ENCODE measurements at places on chromosomes 2 and 18. TPM values are rescaled to one million over a fixed set of nuclear protein-coding genes. Genes with fewer than 3 reads are reported as not detected.

DNA sequence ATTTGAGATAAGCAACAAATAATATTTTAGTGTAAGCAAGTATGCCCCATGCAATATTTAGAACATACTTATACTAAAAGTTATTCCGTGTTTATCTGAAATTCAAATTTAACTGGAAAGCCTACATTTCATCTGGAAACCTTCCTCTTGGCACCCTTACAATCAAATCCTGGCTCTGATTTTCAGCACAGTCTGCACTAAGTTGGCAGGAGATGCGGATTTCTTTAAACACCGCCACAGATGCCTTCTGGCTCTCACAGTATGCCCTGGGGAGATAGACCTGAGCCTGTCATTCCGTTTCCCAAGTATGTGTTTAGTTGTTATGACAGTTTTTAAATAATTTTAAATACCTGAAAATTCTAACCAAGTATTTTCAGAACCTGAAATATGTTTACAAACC, 7.3 kb upstream of the MLPH start:
- no peak for DNase-seq

- DNase-seq = no peak
Measured at GRCh38 chr18:59851784-59852399, 47.9 kb upstream of the PMAIP1 start.

GRCh38 chr2:27992787-27993401, 102.4 kb downstream of the BABAM2 start:
- DNase-seq = no peak

GRCh38 chr2:198004173-198004572, 199.8 kb downstream of the PLCL1 start:
- DNase-seq = no peak

DNA sequence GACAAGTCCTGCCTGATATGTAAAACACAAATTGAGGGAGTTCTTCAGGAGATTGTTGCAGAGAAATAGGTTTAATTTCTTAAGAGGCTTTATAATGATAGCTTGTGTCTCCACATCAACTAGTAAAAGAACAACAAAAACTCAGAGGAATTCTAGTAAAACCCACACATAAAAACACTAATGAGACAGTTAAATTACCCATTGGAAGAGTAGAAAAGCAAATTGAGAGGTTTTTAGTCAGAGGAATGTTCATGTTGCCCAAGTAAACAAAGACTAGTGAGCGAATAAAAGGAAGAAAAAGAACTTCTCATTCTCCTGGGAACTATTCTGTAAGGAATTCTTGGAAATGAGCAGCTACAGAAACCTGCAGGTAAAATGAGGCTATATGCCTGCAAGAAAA, 330.6 kb downstream of the STK39 start:
- DNase-seq = no peak

DNA sequence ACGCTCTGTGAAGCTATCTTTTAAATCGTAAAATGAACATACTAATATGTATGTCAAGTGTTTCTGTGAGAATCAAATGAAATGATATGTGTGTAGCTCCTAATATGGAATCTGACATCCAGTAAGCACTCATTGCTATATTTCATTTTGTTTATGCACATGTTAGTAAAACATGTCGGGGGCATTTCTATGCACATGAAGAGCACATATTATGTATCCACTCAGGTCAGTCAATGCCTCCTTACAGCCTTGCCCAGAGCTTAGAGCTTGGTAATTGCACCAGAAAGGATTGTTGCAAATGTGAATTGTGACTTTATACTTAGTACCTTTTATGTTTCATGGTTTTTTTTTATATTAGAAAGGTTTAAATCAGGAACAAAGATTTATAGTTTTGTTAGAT, 463.7 kb upstream of the HNMT start:
- DNase-seq = no peak

Gene FAM124B
- total RNA-seq = 0.44 TPM

Gene DSG4
- not detected for total RNA-seq

- DNase-seq = no peak
Measured at GRCh38 chr2:8606649-8607550, 75.0 kb upstream of the ID2 start.

DNA sequence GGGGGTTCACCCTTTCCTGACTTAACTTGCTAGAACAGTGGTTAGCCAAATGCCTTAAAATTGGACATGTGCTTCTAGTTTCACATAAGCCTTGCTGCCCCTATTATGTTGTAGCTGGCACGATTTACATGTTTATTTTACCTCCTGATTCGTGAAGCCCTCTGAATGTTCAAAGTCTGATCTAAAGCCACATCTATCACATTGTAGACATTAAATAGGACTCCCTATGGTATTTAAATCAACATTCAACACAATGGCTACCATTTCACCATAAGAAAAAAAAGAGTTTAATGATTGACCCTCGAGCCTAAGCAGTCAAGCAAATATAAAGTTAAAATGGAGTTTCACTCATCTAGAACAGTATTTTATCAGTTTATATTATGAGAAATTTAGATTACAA, 151.5 kb downstream of the GULP1 start:
- no peak for DNase-seq

DNA sequence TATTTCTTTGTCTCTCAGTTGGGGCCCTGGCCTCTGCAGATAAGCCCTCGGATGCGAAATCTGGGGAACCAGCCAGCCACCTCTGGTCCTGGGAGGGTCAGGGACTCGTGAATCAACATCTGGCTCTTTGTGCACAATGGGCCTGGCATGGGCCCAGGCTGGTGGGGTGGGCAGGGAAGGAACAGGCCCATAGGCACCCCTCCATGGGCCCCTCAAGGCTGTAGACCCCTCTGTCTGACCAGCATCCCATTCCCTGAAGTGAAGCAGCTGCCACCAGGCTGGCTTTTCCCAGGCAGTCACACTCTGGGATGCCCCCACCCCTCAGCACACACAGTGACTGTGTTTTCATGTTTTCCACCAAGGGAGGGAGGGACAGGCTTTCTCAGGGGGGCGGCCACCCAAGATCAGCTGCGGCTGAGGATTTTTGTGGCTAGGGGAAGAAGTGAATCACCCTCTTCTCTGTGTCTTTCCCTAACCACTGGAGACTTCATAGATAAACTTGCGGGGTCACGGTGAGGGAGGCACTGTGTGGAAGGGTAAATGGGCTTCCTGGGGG, 166.0 kb downstream of the AGAP1 start:
- no peak for DNase-seq

- DNase-seq = no peak
Measured at GRCh38 chr2:51990684-51991083, 958.8 kb upstream of the NRXN1 start.

DNA sequence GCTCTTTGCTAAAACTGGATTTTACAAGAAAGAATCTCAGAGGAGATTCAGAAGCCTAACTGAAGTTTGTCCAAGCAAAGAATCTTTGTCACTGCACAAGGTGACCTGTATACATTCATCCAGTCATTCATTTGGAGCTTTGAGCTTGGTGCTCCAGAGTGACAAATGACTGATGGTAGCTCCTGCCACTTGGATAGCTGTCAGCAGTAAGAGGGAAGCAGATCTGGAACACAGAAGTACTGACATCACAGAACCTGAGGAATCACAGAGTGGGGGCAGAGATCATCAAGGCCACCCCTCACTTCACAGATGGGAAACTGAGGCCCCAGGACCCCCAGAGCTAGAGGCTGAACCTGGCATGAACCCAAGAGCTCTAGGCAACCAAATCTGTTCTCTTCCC, 28.8 kb upstream of the IGFBP2 start:
- no peak for DNase-seq

GRCh38 chr2:38866773-38867443, 8.8 kb downstream of the DHX57 start:
- DNase-seq = no peak

Gene SH3YL1
- total RNA-seq = 75.2 TPM

DNA sequence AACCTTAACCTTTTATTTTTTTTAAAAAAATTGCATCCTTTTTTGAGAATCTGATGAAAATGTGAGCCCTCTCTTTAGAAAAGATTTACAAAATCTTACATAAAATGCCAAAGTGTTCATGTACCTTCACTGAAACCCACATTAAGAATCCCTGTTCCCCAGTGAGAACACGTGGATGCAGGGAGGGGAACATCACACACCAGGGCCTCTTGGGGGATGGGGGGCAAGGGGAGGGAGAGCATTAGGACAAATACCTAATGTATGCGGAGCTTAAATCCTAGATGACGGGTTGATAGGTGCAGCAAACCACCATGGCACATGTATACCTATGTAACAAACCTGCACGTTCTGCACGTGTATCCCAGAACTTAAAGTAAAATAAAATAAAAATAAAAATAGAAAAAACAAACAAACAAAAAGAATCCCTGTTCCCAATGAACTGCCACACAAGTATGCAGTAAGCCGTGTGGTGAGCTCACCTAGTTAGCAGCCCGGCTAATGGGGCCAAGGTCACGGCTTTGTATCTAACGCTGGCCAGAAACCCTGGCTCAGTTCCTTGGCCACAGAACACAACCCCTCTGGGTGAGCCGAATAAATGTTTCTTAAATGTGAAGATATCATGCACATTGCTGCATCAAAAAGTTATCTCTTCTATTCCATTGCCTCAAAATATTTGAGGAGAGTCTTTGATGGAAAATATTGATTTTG, 41.4 kb downstream of the CHST9 start:
- no peak for DNase-seq

Gene CAPN14
- 124 TPM for total RNA-seq

Gene SCN3A
- 0.57 TPM for total RNA-seq

Gene CYS1
- total RNA-seq = 1.3 TPM

GRCh38 chr2:236875906-236876505, 209.7 kb upstream of the COPS8 start:
- DNase-seq = no peak

Gene PSD4
- total RNA-seq = 25.1 TPM

DNA sequence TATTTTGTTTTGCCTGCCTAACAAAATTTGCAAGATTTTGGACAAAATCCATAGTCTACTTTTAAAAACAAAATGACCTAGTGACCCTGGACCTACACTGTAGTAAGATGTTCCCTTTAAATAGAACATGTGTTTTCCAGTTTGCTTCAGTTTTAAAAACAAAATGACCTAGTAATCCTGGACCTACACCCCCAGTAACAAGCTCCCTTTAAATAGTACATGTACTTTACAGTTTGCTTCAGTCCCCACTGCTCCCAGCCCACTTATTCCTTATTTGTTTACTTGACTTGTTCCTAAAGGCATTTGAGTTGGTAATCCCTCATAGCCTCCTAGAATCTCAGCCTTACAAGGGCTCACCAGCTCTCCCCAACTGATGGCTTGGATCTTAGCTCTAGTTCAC, 34.5 kb upstream of the HTR2B start:
- no peak for DNase-seq

DNA sequence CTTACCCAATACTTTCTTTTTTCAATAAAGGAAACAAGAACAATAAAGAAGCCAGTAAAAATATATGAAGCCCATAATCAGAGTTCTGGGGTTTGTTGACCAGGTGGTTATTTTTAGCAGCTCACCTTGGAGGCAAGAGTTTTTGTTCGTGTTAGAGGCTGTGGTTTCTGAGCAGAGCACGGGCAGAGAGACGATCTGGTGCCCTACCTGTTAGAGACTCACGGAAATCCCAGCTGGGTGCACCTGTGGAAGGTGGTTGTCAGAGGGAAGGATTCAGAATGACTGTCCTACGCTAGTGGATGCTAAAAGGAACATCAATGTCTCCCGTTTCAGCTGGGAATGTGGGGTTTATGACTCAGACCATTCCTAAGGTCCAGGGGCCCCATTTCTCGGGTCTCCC, 87.6 kb downstream of the NRP2 start:
- no peak for DNase-seq

Gene BOLL
- total RNA-seq = not detected

Gene PROC
- not detected for total RNA-seq

Data from esophagus squamous epithelium (tissue), 5 donors.